ENCODE measurements at places on chromosomes 5 and 9. TPM values are rescaled to one million over a fixed set of nuclear protein-coding genes. Genes with fewer than 3 reads are reported as not detected.

- no peak for DNase-seq
These were observed 4.0 kb upstream of the BARHL1 start for GRCh38 chr9:132578367-132578932.

DNA sequence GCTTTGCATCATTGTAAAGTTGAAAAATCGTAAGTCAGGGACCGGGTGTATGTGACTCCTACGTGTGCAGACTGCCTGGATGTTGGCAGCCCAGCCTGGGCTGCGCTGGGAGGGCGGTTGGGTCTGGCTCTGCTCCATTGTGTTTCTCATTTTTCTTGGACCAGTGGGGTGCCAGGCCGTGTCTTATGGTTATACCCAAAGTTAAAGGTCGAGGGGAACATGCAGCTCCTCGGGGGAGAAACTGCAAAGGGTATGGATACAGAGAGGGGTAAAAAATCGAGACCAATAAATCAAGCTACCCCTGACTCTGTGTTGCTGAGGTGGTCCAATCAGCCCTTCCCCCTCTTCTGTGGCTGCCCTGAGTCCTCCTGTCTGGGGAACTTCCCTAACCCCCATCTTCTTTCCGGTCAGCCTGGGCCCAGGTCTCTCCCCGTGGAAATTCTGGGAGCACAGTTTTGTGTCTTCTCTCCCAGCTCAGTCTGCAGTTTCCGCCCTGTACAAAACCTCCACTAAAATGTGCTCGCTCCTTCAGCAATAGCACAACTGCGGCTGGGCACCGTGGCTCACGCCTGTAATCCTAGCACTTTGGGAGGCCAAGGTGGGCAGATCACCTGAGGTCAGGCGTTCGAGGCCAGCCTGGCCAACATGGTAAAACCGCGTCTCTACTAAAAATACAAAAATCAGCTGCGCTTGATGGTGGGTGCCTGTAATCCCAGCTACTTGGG, 34.1 kb upstream of the UNC5A start:
- DNase-seq = no peak

- DNase-seq = no peak
These were observed 13.3 kb downstream of the PHF2 start for GRCh38 chr9:93589688-93590087.

Gene LCN12
- 7.8 TPM for total RNA-seq
